ENCODE measurements at places on chromosomes 2 and 18.
A peak's percentile ranks its signal among the peaks of the same experiment; 100 is the strongest.

GRCh38 chr2:204933735-204934374 lies 388.6 kb downstream of the PARD3B start:
- no peaks in the 10 kb centered on the region for H3K27me3 ChIP-seq
- H3K27ac ChIP-seq: no peak overlapping the region
- no peak overlapping the region for H3K4me3 ChIP-seq
- H3K36me3 ChIP-seq: no peaks in the 10 kb centered on the region
- H3K4me1 ChIP-seq: no peaks in the 10 kb centered on the region

GRCh38 chr2:309148-309953 lies 21.5 kb upstream of the ALKAL2 start:
- no peak overlapping the region for H3K27ac ChIP-seq
- DNase-seq: no peak
- H3K4me1 ChIP-seq: no peaks in the 10 kb centered on the region
- no peak overlapping the region for H3K4me3 ChIP-seq
- peaks cover 9% of the 10 kb centered on the region for H3K27me3 ChIP-seq

GRCh38 chr2:145258903-145259579 lies 739.1 kb upstream of the ZEB2 start:
- H3K27me3 ChIP-seq: no peaks in the 10 kb centered on the region
- H3K27ac ChIP-seq: no peak overlapping the region
- no peak for DNase-seq
- no peak overlapping the region for H3K4me3 ChIP-seq

DNA sequence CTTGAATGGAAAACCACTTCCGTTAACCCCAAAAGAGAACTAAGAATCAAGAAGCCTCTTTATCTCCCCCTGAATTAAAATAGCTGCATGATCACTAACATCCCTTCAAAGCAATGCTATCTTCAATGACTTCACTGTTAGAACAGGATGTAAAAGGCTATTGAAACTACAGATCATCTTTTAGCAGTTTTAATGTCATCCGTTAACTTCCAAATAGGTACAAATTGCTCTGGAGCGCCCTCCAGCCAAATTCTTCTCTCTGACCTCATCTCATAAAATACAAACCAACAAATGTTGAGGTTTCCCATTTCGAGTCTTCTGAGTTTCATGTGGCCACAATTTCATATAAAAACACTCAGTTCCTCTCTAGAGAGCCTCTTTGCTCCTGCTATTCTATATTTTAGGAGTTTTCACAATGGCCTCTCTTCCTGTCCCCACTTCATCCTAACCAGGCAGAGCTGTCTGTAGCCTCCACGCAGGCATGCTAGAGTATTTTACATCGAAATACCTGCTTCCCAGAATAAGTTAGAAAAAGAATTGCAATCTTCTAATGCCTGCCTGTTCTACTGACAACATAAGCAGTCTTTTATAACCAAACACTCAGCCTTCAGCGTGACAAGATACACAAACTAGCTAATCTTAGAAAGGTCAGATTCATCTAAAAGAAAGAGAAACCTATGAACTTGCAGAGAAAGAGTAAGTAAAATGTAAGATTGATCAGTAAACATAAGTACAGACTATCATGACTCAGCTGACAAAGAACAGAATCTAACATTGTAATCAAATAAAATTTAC lies 37.9 kb downstream of the B4GALT6 start:
- no peak for DNase-seq
- peak overlapping the region; percentile 37 for H3K27ac ChIP-seq
- H3K27me3 ChIP-seq: no peaks in the 10 kb centered on the region
- peaks cover 2% of the 10 kb centered on the region for H3K4me1 ChIP-seq
- no peak overlapping the region for H3K4me3 ChIP-seq

DNA sequence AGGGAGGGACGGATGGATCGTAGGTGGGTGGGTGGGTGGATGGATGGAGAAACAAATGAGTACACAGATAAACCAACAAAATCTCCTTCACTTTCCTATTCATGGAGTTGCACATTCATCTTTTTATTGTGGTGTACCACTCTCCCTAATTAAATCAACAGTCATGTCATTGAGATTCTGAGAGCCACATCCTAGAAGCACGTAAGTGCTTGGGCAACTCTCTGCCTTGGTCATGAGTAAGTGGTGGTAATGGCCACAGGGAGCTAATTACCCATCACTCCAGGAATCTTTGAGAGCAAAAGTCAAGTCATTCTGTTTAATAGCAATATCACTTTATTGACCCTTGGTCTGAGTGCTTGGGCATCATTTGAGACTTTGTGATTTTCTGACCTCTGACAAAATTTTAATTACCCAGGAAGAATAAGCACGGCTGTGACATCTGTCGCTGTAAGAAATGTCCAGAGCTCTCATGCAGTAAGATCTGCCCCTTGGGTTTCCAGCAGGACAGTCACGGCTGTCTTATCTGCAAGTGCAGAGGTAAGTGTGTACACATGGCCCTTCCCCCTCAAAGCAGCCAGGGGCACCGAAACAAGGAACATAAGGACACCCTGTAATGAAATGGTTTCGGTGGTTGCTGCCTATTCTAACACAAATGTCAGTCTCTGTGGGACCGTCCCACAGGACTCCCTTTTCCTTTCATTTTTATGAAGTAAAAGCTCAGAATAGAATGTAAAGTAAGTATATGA lies 85.9 kb downstream of the FEZ2 start:
- no peaks in the 10 kb centered on the region for H3K4me1 ChIP-seq
- no peak overlapping the region for H3K27ac ChIP-seq
- no peak overlapping the region for H3K4me3 ChIP-seq
- DNase-seq: no peak

- H3K27me3 ChIP-seq: no peaks in the 10 kb centered on the region
- no peak overlapping the region for H3K4me3 ChIP-seq
- no peaks in the 10 kb centered on the region for H3K36me3 ChIP-seq
- peak; percentile 32 for DNase-seq
Observed at GRCh38 chr2:97693476-97693875, 19.9 kb upstream of the ZAP70 start.

GRCh38 chr2:81334046-81334445 lies 1029.5 kb upstream of the LRRTM1 start:
- H3K4me3 ChIP-seq: no peak overlapping the region
- H3K36me3 ChIP-seq: no peaks in the 10 kb centered on the region
- no peak overlapping the region for H3K27ac ChIP-seq

DNA sequence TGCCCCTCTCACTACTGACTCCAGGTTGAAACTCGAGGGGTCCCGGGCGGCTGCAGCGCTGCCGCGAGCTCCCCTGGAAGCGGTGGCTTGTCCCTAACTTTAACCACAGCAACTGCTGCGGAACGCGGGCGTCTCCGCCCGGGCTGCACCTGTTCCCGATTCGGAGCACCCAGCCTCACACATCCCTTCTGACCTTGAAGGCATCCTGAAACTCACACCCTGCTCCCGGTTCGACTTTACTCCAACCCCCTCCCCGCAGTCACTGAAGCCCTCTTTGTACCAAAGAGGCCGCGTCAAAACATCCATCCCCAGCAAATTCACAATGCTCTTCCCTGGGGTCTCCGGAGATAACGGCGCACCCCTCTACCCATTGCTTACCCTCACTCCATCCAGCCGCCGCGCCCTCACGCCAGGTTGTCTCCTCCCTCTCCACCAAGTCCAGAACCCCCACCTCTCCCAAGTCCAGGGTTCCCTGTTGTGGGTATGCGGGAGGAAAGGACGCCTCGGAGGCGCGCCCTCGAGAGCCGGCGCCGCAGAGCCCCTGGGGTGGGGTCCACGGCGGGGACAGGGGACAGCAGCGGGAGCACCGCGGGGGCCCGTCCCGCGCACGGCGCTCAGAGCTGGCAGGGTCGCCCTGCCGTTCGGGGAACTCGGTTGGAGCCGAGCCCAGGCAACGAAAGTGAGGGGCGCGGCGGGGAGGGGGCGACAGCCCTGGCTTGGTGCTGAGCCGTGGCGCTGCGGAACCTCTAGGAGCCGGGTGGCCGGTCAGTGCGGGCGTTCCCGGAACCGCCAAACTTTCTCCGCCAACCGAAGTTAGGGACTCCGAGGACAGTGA lies 934 bp downstream of the MYO5B start:
- H3K27me3 ChIP-seq: peaks cover 59% of the 10 kb centered on the region
- DNase-seq: no peak
- no peak overlapping the region for H3K4me3 ChIP-seq
- H3K36me3 ChIP-seq: no peaks in the 10 kb centered on the region
- H3K4me1 ChIP-seq: peaks cover 15% of the 10 kb centered on the region
